Effector CD4-positive, alpha-beta T cell (primary cell): ENCODE measurements at places on chromosomes 3 and 15.

- DNase-seq = no peak
Measured at GRCh38 chr15:78617516-78617915, 3.3 kb downstream of the CHRNA3 start.

DNA sequence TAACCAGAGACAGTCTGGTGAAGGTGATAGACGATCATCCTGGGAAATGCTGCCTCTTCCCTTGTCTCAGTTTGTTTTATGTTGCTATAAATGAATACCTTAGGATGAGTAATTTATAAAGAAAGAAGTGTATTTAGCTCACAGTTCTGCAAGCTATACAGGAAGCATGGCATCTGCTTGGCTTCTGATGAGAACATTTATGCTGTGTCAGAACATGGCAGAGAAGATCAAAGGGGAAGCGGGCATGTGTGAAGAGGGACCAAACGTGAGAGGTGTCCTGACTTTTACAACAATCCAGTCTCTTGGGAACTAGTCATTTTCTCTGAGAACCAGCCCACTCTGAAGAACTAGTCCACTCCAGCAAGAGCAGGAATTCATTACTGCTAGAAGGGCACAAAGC lies 9.6 kb downstream of the CMC1 start:
- DNase-seq = no peak

GRCh38 chr3:47989981-47990440 lies 26.2 kb downstream of the MAP4 start:
- peak; percentile 63 for DNase-seq

DNA sequence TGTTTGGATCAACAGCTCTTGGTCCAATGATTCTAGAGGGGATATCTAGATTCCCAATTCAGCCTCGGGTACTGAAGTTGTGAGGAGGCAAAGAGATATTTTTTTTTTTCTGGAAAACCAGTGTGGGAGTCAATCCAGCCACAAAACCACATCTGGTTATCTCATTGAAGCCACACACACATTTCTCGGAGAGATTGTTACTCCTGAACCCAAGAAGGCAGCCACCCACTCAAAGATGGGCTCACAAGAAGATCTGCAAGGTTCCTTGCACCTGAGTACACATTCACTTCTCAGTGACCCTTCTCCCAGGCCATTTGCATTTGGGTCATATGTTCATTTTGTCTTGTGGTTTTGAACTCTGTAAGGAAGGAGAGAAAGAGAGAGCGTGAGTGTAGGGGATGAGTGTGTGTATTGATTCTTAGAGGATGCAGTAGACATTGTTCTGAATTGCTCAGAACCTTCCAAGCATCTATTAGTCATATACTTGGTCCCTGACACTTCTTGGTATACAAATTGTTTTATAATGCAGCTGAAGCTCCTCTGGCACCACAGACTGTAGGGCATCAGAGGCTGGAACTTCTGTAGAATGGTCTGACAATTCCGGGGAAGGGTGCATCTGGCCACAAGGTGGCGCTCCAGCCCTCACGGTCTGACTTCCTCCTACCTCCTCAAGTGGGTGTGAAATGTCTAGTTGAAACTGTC lies 39.3 kb upstream of the TRA2B start:
- DNase-seq = peak; percentile 75

- DNase-seq = no peak
Measured at GRCh38 chr3:134772011-134772410, 23.0 kb upstream of the EPHB1 start.

- no peak for DNase-seq
Measured at GRCh38 chr15:40949756-40950207, 3.5 kb upstream of the CHAC1 start.

DNA sequence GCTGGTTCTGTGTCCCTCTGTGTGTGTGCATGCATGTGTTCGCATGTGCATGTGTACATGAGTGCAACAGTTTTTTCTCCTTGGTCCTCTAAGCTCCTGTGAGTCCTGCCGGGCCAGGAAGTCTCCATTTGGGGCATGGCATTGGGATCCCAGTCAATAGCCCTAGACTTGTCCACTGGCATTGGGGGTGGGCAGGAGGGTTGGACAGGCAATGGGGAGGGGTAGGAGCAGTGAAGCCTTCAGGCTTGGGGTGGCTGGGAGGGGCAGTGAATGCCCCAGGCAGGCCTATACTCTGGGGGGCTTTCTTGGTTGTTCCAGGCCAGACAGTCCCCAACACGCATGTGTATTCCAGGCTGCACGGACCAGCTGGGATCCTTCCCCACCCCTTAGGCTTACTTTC lies 15.6 kb upstream of the C15orf39 start:
- DNase-seq = no peak

DNA sequence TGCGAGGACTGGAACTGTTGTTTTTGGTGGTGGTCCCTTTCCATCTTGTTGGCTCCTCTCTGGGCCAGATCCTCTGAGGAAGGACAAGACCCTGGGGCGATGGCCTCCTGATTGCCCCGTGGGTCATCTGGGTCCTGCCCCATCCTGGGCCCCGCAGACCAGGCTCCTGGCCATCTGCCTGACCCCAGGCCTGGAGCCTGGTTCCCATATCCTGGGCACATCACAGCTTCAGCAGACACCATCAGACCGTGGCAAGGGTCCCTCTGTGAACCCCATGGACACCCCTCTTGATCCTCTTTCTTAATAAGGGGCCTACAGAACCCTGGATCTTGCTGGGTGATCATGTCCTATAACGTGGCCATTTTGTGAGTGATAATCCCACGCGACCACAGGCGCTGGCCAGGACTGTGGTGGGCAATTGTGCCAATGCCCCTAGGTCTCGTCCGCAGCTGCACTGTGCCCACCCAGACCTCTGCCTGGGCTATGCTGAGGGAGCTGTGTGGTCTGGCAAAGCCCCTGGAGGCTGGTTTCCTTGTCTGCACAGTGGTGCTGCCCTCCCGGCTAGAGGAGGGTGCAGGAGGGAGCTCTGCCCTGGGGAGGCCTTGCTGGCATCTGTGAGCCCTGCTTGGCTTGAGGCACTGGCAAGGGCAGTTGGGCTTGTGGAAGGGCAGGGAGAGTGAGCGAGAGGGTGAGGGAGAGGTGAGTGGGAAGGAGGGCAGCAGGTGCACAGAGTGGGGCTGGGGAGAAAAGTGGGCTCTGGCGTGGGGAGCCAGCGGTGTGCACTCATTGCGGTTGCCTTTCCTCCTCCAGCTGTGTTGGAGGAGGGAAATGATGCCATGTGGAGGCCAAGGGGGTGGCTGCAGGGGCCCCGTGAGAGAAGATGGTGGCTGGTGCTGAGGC lies 53.1 kb upstream of the PRR23E start:
- DNase-seq = no peak

DNA sequence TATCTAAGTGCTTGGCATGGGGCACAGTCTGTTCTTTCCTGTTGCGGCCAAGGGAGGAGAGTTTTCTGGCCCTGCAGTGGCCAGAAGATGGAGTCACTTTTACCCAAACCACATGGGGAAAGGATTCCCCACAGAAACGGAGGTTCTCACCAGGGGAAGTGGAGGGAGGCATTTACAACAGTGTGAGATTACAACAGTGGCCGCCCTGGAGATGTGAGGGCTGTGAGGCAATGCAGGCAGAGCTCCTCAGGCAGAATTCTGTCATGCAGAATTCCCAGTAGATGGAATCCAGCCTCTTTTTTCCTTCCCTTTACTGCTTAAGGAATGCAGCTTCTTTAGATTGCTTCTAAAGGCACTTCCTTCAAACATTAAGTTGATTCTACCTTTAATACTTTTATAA lies 83.1 kb downstream of the CACNA1D start:
- DNase-seq = no peak

- DNase-seq = no peak
Measured at GRCh38 chr15:42623951-42624350, 48.5 kb downstream of the STARD9 start.

- DNase-seq = no peak
Measured at GRCh38 chr3:133330065-133330464, 69.8 kb upstream of the BFSP2 start.

- DNase-seq = peak; percentile 65
Measured at GRCh38 chr3:43477600-43477999, 144.2 kb downstream of the ANO10 start.

GRCh38 chr3:127369356-127369935 lies 81.6 kb upstream of the PRR20G start:
- no peak for DNase-seq

DNA sequence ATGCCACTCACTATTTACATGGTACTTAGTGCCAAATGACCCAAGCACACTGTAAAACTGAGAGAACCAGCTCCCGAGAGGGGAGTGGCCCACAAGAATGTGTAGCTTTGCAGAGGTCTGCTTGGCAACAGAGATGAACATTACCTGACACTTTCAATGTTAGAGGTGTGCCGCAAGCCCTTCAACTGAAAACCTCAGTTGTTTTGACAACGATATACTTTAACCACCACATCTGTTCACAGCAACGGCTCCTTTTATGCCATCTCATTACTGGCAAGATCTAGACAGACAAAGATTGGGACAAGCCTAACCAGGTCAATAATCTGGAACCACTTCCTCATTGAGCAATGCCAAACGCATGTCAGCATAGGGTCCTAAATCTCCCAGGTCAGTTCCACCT lies 23.7 kb downstream of the NEK10 start:
- no peak for DNase-seq

- no peak for DNase-seq
Measured at GRCh38 chr15:36234743-36235142, 344.7 kb upstream of the CDIN1 start.

- no peak for DNase-seq
Measured at GRCh38 chr3:175885231-175885766, 1026.2 kb downstream of the NAALADL2 start.

- DNase-seq = no peak
Measured at GRCh38 chr3:137692803-137693431, 71.2 kb upstream of the SOX14 start.

- DNase-seq = no peak
Measured at GRCh38 chr15:87508086-87508485, 748.5 kb downstream of the NTRK3 start.

- DNase-seq = no peak
Measured at GRCh38 chr3:147509448-147509847, 100.3 kb downstream of the ZIC1 start.

GRCh38 chr3:171506743-171507319 lies 46.6 kb upstream of the TNIK start:
- no peak for DNase-seq

DNA sequence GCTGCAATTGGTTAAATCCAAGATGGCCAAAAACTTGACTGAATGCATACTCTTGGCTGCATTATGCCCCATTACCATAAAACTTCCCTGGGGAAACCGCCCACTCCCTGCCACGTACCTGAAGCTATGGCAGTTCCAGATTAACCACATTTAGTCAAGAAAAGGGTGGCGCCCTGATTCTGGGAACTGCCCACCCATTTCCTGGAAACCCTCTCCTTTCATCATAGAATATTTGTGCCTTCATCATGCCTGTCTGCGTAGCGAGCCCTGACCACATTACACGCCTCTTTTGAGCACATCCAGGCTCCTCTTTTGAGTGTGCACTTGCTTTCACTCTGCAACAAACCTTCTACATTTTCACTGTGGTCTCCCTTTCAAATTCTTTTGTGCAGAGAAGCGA lies 5.2 kb downstream of the LINS1 start:
- peak; percentile 81 for DNase-seq

DNA sequence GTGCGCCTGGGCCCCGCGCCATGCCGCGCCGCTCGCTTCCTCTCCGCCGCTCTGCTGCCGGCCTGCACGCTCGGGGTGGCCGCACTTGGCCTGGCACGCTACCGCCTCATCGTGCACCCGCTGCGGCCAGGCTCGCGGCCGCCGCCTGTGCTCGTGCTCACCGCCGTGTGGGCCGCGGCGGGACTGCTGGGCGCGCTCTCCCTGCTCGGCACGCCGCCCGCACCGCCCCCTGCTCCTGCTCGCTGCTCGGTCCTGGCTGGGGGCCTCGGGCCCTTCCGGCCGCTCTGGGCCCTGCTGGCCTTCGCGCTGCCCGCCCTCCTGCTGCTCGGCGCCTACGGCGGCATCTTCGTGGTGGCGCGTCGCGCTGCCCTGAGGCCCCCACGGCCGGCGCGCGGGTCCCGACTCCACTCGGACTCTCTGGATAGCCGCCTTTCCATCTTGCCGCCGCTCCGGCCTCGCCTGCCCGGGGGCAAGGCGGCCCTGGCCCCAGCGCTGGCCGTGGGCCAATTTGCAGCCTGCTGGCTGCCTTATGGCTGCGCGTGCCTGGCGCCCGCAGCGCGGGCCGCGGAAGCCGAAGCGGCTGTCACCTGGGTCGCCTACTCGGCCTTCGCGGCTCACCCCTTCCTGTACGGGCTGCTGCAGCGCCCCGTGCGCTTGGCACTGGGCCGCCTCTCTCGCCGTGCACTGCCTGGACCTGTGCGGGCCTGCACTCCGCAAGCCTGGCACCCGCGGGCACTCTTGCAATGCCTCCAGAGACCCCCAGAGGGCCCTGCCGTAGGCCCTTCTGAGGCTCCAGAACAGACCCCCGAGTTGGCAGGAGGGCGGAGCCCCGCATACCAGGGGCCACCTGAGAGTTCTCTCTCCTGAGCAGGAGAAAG lies 951 bp downstream of the GPR62 start:
- no peak for DNase-seq

- no peak for DNase-seq
Measured at GRCh38 chr3:158590223-158590622, 19.2 kb downstream of the MLF1 start.

- DNase-seq = no peak
Measured at GRCh38 chr3:190384309-190384756, 3.6 kb upstream of the CLDN16 start.

DNA sequence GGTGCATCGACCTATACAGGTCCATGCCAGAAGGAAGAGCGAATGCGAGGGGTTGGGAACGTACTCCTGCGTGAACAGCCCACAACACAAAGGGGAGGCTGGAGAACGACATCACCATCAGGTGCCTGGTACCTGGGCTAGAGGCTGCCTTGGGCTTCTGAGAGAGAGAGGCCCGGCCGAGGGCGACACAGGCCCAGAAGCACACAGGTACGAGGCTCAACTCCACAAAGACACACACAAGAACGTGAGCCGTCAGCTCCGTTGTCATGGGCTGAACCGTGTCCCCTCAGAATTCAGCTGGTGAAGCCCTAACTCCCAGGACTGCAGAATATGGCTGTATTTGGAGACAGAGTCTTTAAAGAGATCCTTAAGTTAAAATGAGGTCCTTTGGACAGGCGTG lies 134.3 kb downstream of the ATP10A start:
- no peak for DNase-seq

GRCh38 chr3:95655363-95655986 lies 1158.9 kb upstream of the EPHA6 start:
- no peak for DNase-seq

DNA sequence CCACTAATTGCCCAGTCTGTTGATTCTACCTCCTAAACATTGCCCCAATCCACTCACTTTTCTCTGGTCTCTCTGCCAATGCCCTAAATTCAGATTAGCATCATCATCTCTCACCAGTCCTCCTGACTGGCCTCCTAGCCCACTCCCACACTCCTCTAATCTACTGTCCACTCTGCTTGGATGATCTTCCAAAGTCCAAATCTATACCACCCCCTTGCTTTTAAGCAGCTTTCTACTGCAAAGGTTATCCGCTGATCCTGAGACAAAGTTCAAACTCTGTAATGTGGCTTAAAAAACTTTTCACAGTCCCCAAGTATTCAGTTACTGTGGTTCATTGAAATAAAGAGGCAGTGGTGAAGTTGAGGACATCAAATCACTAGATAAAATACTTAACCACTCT lies 37.6 kb downstream of the SNX4 start:
- DNase-seq = no peak

- DNase-seq = no peak
Measured at GRCh38 chr3:186949281-186949982, 19.1 kb downstream of the ST6GAL1 start.
